Fibroblast of lung (primary cell): ENCODE measurements at places on chromosomes 13 and 19.
A peak's percentile ranks its signal among the peaks of the same experiment; 100 is the strongest.

- no peak for DNase-seq
These were observed 8.3 kb downstream of the RFX2 start for GRCh38 chr19:6101991-6102390.

DNA sequence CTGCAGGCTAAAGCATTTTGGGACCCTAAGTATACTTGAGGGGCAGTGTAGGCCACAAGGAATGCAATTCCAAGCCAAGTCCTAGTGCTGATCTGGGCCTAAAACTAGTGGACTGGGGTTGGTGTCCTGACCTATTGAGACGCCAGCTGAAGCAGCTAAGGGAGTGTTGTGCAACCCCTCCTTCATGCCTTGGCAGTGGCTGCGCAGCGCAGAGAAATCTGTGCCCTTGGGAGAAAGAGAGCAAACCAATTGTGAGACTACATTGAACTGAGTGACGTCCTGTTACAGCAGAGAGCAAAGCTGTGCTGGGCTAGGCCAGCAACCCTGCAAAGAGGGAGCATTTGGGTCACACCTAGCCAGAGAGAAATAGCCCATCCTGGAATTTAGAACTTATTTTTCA lies 2715.0 kb upstream of the PCDH20 start:
- no peak for DNase-seq

GRCh38 chr19:10729411-10729810 lies 11.5 kb downstream of the DNM2 start:
- no peak for DNase-seq

- DNase-seq = peak; percentile 42
These were observed 75.8 kb downstream of the TBC1D4 start for GRCh38 chr13:75405976-75406703.

DNA sequence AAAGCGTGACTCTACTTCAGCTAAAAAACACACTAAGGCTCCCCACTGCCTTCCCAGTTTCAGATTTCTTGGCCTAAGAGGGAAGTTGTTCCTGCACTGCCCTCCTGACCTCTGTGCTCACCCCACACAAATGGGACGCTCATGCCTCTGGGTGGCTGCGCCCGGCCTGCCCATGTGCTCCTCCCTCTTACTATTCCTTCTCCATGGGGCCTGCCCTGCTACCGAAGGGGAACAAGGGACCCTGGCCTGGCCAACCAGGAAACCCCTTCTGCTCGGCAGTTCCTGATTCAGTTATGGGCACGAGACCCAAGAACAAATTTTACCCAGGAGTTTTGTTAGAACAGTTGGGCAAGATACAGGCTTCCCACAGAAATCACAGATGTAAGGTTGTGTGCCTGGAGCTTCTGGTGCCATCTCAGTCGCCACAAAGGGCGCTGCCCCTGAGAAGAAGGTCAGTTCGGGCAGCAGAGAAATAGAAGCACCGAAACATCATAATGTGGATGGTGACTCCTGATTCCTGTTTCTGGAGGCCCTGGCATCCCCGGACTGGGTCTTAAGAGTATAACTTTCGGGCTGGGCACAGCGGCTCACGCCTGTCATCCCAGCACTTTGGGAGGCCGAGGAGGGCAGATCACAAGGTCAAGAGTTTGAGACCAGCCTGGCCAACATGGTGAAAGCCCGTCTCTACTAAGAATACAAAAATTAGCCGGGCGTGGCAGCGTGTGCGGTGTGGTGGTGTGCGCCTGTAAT lies 5.4 kb upstream of the PLPP2 start:
- no peak for DNase-seq

GRCh38 chr13:21486322-21486721 lies 27.2 kb upstream of the ZDHHC20 start:
- no peak for DNase-seq

GRCh38 chr19:49113762-49114629 lies at the start of gene LIN7B:
Gene LIN7B (plus strand): TSS chr19:49114370. CDS start chr19:49114405, 35 bp downstream.
- DNase-seq = peak; percentile 49

DNA sequence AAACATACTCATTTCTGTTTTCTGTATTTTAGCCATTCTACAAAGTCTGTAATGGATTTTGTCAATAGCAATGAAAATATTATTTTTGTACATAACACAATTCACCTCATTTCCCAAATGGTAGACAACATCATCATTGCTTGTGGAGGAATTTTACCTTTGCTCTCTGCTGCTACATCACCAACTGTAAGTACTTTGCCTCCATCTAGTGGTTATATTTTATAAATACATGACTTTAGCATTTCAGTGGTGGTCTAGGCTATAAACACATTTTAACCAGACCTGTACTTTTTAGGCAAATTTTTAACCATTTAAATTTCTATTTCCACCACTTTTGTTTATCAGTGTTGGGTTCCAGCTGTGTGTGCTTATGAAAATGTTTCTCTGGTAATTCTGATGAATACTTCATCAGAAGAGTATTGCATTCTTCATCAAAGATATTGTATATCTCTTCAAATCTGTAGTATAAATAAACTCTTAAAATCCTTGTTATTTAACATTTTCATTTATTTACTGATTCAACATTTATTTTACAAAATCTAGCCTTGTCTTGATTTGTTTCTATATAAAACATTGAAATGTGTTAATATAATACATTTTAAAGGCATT lies 222.4 kb downstream of the NBEA start:
- peak; percentile 55 for DNase-seq

GRCh38 chr19:11286312-11286974 lies 9.5 kb upstream of the TSPAN16 start:
- peak; percentile 58 for DNase-seq

DNA sequence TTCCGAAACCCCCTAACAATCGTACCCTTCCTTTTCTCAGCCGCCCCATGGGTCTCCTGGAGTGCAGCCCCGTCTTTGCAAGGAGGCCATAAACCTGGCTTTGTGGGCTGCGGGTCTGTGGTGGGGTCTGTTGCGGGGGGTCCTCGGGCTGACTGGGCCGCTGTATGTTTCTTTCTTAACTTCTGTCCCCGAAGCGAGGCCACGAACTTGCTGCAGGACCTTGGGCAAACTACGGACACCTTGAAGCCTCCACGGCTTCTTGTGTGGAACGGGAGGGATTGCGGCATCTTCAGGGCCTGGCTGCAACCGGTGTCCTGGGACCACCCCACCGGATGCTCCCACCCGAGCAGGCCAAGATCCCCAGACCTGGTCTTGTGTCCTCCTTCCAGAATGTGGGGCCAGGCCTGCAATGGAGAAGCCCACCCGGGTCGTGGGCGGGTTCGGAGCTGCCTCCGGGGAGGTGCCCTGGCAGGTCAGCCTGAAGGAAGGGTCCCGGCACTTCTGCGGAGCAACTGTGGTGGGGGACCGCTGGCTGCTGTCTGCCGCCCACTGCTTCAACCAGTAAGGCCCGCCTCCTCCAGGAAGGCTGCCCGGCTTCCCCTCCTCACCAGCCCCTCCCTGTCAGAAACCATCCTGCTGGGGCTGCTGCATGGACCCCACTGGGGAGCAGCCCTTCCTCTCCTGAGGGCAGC lies 12.0 kb downstream of the TIMM13 start:
- no peak for DNase-seq

- no peak for DNase-seq
These were observed 24.1 kb downstream of the PBX4 start for GRCh38 chr19:19594381-19594780.

- DNase-seq = no peak
These were observed 27.9 kb downstream of the FAM124A start for GRCh38 chr13:51249770-51250741.

GRCh38 chr13:98947925-98948324 lies 29.9 kb downstream of the DOCK9 start:
- no peak for DNase-seq

DNA sequence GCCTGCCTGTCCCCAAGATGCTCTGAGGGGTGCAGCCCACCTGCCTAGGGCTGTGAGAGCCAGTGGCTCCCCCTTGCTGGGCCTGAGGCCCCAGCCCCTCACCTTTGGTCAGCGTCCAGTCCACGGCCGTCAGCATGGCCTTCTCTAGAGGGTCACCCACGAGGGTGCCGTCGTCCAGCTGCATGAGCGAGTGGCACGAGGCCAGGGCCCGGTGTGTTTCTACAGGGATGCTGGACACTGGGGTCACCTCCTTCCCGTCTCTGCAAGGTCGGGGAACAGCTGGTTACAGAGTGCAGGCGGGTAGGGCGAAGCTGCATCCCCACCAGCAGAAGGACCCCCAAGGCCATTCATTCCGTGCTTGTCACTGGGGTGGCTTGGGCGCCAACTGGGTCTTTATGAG lies 9.0 kb downstream of the ATP13A1 start:
- no peak for DNase-seq

DNA sequence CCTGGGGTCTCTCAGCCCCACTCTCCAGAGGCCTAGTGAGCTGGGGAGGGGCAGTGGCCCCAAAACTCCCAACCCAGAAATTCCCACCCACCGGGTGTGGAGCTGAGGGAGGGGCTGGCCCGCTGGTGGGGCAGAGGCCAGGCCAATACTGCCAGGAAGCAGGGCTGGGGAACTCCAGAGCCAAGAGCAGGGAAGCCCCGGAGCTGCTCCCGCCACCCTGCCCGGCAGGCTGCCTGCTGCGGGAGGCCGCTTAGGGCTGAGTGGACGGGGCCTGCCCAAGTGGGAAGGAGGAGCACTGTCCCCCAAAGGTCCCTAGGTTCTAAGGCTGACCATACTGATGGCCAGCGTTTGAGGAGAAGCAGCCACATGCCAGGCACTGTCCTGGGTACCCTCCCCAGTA lies 13.0 kb upstream of the RELB start:
- DNase-seq = no peak

DNA sequence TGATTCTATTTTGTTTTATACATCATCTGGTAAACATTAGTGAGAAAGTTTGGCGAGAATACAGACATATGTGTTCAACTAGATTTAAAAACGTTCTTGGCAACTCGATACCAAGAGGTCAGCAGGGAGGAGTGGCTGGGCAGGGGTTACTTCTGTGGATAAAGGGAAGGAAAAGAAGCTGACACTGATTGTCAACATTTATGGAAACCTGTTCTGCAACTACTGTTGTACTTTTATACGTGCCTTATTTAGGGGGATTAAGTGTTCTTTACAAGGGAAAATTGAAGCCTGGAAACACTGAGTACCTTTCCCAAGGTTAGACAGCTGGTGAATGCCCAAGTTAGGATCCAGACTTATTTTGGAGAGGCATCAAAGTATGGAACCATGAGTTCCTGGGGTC lies 65.0 kb downstream of the MTUS2 start:
- no peak for DNase-seq

GRCh38 chr19:9323557-9323918 lies 441 bp upstream of the ZNF559 start:
- peak; percentile 86 for DNase-seq

DNA sequence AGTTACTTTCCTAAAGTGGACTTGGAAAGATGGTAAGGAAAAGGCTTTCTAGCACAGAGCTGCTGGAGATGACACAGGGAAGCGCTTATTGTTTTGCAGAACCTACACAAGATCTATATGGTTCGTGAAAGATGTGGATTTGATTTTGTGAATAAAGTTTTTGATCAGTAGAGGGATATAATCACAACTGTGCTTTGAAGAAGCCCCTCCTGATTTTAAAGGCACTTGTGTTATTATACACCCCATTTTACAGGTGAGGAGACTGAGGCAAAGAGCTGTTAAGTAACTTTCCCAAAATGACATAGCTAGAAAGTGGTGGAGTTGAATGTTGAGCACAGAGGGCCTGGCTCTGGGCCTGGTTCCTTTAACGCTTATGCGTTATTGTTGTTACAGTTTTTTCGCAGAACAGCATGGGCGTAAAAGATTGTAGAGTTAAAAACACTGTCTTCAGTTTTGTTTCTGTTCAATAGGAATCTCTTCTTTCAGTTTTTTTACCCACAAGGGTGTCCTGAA lies 1.4 kb downstream of the TDRD3 start:
- no peak for DNase-seq

- DNase-seq = no peak
These were observed 12.4 kb upstream of the TINCR start for GRCh38 chr19:5580161-5580571.

- DNase-seq = no peak
These were observed 15.7 kb downstream of the TMEM143 start for GRCh38 chr19:48348045-48348444.

DNA sequence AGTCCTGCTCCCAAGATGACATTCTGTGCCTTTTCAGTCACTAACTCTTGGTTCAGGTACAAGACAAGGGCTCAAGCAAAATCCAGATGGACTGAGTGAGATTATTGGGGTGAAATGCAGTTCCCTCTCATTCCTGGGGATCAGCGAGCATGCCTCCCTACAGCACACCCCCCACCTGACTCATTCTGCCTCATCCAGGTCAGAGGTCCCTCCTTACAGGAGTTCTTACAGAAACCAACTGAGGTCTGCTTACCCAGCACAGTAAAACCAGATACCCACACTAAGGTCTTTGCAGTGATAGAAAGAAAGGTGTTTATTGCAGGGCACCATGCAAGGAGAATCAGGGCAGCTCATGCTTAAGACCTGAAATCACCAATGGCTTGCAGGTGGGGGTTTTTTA lies 21.6 kb upstream of the MRI1 start:
- DNase-seq = peak; percentile 33

- DNase-seq = no peak
These were observed 6.6 kb downstream of the FFAR2 start for GRCh38 chr19:35454663-35455062.

DNA sequence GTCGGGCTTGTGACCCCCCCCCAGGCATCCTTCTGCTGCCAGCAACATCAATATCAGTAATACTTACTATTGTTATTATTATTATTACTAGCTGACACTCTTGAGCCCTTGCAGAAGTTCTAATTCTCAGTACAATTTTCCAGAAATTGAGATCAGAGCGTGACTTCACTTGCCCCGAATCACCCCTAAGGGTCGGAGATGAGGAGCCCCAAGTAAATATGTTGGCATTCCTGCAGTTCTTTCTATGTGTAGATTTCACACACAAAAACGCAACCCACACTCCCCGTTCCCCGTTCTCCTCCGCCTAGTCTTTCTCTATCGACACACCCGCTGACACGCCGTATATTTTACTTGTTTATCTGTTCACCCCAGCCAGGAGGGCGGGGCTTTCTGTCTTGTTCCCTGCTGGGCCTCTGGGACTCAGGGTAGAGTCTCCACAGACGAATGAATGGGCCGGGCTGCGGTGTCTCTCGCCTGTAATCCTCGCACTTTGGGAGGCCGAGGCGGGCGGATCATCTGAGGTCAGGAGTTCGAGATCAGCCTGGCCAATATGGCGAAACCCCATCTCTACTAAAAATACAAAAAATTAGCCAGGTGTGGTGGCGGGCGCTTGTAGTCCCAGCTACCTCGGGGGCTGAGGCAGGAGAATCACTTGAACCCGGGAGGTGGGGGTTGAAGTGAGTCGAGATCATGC lies 14.7 kb downstream of the TLE5 start:
- peak; percentile 89 for DNase-seq

- DNase-seq = no peak
These were observed 2.6 kb downstream of the MRPL54 start for GRCh38 chr19:3765121-3765520.

DNA sequence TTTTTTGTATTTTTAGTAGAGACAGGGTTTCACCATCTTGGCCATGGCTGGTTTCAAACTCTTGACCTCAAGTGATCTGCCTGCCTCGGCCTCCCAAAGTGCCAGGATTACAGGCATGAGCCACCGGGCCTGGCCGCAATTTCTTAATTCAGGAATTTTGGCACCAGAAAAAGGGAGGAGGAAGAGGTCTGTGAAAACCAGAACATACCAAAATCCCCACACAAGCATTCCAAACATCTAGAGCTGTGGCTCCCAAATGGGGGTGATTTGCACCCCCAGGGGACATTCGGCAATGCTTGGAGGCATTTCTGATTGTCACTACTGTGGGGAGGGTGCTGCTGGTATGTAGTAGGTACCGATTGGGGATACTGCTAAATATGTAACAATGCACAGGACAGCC lies 40.2 kb upstream of the ABCC4 start:
- peak; percentile 53 for DNase-seq

- DNase-seq = peak; percentile 98
These were observed at the start of gene GPC6 for GRCh38 chr13:93226623-93227279. Gene GPC6 (plus strand): TSS chr13:93226807.

GRCh38 chr19:15538774-15539173 lies 30.4 kb downstream of the CYP4F22 start:
- DNase-seq = peak; percentile 11
